ENCODE measurements at places on chromosomes 5 and 9.

DNA sequence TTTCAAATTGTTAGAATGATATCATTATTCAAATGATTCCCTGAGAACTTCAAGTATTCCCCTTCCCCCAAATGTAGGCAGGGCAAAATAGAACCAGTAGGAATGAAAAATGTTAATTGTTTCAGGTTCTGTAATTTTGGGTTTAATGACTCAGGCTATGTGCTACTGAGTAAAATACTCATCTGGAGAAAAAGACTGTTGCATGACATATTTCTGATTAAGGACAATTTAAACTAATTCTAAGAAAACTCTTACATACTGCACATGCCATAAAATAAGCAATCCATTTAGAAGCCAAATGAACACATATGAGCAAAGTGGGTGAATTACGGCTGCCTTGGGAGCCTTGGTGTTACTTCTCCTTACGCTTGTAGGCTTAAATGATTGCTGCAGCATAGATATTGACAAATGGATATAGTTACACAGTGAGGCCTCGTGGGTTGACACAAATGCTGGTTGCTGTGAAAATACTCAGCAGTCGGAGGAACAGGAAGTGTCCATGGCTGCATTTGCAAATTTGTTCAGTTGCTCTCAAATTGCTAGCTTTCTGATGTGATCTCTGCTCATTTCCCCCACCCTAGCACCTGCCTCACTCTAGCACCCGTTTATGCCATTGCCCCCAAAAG lies 174.9 kb upstream of the DMAC1 start:
- DNase-seq = no peak

- DNase-seq = no peak
These were observed 70.2 kb downstream of the CMYA5 start for GRCh38 chr5:79759848-79760247.

DNA sequence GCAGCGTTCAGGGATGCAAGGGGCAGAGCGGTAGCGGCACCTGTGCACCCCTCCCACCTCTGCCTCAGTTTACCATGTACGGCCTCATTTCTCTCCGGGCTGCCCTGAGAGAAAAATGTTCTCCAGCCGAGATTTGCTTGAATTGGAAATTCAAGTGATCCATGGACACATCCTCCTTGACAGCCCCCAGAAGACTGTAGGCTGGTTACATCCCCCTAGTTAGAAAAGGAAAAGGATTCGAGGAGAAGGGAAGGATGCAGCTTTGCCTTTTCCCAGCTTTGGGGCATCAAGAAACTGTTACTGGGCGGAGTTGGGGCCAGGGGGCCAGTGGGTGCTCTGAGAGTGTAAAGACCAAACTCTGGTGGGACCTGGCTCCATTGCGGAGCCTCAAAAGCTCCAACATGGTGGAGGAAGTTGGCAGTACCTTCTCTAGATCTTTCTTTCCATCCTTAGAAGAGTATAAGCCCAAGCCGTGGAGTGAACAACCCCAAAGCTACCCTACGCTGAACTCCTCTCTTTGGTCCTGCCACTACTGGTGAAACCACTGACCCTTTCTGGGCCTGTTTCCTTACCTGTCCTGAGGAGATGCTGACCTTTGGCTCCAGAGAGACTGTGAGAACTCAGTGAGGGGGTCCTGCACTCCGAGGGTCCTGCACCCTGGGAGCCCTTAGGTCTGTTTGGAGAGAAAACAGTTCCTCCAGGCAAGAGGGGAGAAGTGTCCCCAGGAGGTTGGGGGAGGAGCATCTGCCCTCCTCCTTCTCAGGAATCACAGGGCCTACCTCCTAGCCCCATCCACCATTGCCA lies 1.0 kb upstream of the BARX1 start:
- DNase-seq = no peak

DNA sequence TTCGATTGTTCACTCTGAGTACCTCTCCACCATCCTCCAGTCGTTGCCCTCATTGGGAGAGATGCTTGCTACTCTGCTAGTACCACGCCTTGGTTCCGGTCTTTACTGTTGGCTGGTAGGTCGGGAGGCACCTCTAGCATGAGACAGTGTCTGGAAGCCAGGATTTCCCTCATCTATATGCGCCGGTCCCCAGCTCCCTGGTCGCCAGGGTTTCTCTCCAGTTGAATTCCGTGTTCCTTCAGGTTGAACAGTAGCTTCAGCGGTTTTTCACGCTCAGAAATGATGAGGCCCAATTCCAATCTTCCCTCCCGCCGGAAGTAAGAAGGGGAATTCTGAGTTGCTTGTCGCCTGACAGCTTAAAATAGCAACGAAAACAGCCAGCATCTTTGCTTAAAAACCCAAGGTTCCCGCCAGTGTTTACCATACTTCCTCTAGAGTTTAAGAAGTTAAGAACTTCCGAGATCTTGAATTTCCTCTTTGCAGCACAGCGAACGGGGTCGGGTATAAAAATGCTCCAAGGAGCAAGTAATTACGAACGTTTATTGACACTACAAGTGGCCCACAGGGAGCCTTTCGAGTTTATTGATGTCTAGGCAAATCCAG lies 1.3 kb upstream of the ST8SIA4 start:
- peak; percentile 7 for DNase-seq

DNA sequence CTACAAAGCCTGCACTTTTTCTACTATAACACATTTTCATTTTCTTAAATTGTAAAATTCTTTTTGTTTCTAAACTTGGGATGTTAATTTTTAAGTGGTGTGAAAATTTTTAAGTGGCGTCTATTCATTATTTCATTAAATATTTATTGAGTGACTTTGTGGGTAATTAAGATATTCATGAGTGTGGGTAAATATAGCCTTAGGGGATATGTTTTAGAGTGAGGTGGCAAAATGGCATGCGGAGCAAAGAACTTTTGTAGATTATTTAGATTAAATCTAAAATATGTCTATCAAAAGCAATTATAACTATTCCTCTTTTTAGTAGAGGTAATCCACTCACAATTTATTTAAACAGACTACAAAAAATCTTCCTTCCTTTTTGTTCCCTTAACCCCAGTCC lies 188.4 kb downstream of the PCSK1 start:
- DNase-seq = no peak

- DNase-seq = no peak
These were observed 19.5 kb upstream of the ASPN start for GRCh38 chr9:92501671-92502393.

DNA sequence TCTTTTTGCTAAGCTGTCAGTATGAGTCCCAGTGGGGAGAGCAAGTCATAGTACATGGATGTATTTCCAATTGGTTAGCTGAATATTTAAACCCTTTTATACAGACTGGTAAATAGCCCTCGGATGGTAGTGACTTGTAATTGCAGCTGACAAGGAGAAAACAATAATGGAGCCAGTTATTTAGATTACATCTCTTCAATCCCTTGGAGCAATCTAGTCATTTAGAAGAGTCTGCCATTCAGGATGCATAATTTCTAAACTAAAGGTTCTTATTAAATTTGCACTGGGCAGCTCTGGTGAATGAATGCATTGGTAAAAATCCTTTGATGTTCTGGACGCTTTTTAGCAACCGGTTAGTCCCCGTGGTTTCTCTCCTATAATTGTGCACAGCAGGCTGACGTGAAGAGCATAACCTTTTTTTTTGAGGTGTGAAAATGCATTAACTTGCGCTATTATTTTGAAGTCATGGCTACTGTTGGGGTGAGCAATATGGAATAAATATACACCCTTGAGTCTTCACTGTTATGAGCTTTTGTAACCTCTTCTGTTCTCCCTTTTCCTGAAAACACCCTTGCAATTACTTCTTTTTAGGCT lies 158.6 kb upstream of the CD180 start:
- no peak for DNase-seq

Data from activated CD4-positive, CD25-positive, alpha-beta regulatory T cell (primary cell).